ENCODE measurements at places on chromosomes 1 and 21.

GRCh38 chr1:219467524-219467923, 145.4 kb downstream of the ZC3H11B start:
- no peak for DNase-seq

GRCh38 chr1:108584428-108584856, 24.5 kb downstream of the EEIG2 start:
- DNase-seq, result no peak

DNA sequence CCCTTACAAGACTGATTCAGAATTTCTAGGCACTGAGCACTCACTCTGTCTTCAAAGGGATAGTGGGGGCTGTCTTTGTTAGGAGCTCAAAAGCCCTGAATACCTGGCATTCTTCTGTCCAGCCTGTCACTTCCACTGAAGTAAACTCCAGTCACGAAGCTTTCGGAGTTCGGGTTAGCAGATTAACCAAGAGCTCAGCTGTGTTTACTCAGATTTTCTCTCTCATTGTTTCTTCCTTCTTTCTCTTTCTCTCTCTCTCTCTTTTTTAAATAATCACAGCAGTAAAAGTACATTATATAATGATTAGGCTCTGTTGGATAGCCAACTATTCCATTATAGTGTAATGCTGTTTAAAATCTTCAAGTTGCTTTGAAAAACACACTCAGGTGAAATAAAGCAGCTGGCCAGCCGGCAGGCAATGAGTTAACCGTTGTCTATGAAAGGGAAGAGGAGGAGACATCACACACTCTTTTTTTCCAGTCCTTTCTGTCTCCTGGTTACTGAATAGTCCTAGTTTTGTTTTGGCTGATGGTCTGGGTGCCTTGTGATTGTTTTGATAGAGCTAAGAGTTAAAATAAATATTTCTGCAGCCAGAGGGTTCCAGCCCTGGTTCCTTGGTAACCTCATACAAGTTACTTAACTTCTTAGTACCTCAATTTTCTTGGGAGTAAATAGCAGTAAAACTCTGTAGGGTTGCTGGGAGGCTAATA, 89.8 kb downstream of the ADSS2 start:
- no peak for DNase-seq

GRCh38 chr1:58927722-58928085, 143.9 kb upstream of the JUN start:
- DNase-seq, result no peak

DNA sequence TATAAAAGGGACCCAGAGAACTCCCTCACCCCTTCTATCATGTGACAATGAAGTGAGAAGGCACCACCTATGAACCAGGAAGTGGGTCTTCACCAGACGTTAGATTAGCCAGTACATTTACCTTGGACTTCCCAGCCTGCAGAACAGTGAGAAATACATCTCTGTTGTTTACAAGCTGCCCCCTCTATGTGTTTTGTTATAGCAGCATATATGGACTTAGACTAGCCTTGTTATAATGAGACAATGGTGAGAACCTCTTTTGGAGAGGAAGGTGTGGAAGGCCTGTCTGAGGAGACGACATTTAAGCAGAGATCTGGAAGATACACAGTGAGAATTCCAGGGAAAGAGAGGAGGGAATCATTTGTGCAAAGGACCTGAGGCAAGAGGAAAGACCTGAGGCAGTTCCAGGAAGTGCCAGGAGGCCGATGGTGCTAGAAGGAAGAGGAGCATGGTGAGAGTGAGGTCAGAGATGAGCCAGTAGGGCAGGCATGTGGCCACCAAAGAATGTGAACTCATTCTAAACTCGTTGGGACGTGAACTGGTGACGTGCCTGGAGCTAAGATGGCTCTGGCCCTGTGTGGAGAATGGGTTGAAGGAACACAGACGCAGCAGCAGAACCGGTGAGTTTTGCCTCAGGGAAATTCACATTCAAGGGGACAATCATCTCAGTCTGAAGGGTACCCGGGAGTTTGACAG, 98.9 kb upstream of the IRF2BP2 start:
- DNase-seq, result no peak

GRCh38 chr1:81922955-81923354, 122.2 kb downstream of the ADGRL2 start:
- DNase-seq, result no peak

GRCh38 chr1:24055681-24056080, 56.3 kb downstream of the MYOM3 start:
- no peak for DNase-seq

DNA sequence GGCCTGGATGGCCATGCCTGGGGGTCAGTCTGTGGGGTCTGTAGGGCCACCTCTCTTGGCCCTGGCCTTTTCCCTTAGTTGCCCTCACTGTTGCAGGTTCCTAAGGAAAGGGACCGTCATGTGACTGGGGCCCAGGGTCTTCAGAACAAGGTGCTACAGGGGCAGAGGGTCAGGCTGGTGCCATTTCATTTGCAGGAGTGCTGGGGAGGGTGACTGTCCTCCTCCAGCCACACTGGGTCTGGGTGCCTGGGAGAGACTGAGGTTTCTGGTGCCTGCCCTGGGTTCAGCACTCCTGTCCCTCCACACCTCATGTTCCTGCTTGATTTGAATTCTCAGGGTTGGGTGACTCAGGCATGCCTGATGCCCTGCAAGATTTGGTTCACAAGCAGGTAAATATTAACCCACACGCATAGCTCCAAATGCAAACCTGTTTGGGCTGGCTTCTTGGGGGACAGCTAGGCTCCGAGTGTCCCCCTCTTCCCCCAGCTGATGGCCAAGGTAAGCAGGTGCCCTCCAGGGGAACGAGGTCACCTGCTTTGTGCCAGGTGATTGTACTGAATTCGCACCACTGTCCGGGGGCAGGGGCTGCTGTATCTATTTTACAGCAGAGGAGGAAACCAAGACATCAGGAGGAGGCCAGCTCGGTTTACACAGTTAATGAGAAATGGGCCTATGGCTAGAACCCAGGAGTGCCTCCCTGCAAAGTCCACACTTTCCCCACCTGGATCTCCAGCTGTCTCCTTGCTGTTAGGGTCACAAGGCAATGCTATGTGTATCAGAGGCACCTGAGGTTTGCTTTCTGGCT, 20.3 kb downstream of the ARHGEF10L start:
- peak; percentile 83 for DNase-seq

GRCh38 chr21:32371913-32372314, 20.9 kb downstream of the URB1 start:
- DNase-seq, result no peak

DNA sequence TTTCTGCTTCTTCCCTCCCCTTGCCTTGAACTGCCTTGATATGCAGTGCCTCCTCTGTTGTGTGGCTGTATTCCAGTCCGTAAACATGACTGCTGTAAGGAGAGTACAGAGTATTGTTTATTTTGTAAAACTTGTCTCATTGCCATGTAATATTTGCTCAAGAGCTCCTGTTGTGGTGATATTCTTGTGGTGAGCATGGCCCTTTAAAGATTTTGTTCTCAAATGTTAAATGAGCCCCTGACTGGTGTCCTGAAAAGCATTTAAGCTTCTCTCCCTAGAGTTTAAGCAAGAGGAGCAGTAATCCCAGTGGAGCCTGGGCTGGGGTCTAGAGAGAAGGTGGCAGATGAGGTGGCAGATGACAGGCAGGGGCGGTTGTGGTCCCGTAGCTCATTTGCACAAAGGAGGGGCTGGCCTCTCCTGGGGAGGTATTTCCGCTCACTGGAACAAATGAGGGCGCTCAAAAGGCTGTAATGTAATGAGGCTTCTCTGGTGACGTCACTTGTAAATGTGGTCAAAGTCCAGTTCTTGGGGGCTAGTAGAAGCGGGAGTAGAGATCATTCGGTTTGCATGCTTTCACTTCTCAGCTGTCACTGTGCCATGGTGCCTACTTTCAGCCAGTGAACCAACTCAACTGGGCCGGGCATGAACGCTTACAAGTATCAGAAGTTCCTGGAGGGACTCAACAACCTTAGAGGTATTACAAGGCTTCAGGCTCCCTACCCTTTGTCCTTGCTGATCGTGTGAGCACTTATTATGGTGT, 46.0 kb upstream of the MACF1 start:
- peak; percentile 89 for DNase-seq

DNA sequence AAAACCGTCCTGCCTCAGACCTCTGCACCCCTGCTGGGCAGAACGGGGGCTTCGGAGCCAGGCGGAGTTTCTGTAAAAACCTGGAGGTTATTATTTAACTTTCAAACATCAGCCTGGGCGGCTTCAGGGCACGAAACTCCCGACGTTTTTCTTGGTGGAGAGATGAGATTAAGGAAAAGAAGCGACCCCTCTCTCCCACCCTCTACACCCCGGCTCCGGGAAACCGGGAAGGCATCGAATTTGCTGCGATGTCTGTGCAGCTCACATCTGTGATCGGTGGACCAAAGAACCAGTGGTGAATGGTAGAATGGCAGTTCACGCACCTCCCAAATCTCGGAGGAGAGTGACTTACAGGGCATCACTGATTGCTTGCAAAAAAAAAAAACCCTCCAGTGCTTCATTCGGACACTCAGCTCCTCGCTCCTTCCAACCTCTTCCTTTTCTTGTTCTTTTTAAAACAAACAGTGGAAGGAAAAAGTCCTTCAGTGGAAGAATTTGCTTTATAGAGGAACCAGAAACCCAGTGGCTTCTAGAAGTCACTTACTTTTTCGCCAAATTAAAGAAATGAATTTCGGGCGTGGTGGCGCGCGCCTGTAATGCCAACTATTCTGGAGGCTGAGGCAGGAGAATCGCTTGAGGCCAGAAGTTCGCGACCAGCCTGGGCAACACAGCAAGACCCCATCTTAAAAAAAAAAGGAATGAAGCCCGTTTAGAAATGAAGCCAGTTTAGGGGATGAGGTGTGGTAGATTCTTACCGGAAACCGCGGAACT, 884 bp downstream of the PHACTR4 start:
- DNase-seq, result peak; percentile 19

GRCh38 chr21:15289896-15290841, 225.4 kb upstream of the NRIP1 start:
- DNase-seq, result peak; percentile 89

DNA sequence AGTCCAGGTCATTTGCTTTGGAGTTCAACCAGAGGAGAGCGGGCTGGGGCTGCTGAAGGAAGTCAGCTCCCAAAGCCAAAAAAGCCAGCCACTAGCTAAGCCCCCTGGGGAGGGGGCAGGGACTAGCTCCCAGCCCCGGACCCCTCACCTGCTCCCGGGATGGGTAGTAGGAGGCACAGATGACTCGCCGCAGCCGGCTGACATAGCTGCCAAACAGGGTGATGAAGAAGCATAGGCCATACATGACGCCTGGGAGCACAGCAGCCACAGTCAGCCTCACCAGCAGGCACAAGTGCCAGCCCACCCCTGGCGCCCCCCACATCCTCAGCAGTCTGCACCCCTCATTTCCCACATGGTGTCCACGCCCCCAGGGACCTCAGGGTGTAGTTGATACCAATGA, 7.4 kb downstream of the DCST2 start:
- DNase-seq, result no peak

GRCh38 chr1:18970762-18971161, 14.3 kb upstream of the IFFO2 start:
- no peak for DNase-seq

DNA sequence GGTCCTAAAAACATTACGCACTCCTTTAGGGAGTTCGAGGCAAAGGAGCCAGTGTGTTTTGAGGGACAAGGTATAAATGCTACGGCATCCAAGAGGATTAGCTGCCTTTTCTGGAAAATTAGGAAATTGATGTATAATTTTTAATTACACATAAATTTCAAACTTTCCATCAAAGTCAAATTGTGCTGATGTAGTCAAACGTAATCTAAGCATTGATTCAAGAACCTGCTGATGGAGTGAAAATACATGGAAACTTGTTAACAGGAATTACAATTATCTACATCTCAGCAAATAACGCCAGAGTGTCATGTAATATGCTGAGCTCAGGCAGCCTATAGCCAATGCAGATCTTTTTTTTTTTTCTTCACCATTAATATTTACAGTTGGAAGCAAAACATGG, 194.5 kb downstream of the CRB1 start:
- no peak for DNase-seq

DNA sequence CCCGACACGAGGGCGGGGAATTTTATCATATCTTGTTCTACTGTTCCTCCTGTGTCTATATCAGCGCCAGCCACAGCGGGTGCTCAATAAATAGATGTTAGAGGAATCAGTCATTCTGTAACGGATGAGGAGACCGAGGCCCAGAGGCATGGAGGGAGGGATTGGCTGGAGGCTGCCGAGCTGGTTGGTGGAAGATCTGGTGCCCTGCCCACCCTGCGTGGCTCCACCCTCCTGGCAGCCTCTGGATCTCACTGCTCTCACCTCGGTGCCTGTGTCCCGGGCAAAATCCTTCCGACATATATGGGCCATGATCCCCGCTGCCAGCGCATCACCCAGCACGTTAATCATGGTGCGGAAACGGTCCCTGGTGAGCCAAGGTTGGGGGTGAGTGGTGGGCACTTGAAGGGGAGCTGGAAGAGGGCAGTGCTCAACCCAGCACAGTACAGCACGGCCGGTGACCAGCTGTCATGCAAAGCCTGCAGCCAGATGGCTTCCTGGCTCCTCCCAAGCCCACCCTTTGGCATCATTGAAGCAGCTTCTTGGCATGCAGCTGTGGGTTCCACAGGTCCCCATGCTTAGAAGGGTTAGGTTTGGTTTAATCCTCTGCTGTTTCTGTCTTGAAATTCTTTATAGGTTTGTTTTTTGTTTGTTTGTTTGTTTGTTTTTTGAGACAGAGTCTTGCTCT, 26.7 kb downstream of the PODN start:
- no peak for DNase-seq

DNA sequence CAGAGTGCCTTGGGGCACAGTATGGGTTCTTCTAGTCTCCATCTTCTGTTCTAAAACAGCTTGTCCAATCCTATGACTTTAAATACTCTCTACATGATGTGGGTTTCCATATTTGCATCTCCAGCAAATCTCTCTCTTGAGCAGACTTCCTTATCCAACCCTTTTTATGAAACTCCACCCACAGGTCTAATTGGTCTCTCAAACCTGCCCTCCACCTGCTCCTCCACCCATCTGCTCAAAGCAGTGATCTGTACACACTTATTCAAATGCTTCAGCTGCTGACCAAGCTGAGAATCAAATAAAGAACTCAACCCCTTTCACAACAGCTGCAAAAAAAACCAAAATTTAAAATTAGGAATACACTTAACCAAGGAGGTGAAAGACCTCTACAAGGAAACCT, 11.5 kb downstream of the MCOLN2 start:
- no peak for DNase-seq

DNA sequence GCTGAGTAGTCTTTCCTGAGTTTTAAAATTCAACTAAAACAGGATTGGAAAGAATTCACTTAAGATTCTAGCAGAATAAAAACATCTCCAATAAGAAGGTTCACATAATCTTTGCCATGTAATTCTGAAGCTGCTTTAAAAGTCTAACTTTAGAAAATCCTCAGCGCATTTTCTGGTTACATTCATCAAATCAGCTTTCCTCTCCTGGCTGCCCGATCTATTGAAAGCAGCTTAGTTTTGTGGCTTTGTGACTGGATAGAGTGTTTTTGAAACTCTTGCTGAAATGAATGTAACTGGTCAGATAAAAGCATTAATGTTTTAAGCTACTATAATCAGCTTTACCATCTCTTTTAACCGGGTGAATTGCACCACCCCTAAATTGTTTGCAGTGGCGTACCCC, 66.8 kb downstream of the DOP1B start:
- no peak for DNase-seq

DNA sequence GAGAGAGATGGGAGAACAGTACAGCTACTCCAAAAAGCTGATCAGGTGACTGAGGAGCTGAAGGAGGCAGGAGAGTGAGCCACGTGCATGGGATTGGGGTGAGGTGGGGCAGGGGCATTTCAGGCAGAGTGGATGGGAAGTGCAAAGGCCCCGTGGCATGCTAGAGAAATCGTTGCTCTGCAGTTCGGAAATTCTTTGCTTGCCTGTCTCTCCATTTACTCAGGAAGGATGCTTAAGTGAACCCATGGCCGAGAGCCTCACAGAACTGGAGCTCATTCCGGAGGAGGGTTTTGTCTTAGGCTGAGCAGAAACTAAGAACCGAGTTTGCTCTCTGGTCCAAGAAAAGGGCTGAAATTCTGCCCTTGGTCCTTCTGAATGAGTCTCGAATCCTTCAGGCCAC, 139.8 kb upstream of the TMEM51 start:
- no peak for DNase-seq
